ENCODE measurements at places on chromosomes 5 and 9. TPM values are rescaled to one million over a fixed set of nuclear protein-coding genes. Genes with fewer than 3 reads are reported as not detected.

DNA sequence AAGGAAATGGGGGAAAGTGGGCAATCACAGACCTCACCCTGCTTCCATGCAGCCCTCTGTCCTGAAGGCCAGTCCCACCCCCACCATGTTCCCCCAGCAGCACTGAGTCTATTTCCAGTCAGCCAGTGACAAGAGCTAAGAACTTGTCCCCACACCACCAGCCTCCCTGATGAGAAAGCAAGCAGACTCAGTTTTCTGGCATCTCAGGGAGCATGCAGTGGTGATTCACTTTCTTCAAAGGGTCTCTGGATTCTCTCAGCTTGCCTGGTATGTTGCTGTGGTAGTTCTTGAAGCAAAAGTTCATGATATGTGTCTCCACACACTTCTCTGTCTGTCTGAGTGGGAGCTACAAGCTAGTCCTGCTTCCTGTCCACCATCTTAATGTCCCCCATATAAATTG is 799.9 kb upstream of the TYRP1 start:
- DNase-seq, result no peak

UAP1L1 gene
- 3.7 TPM for total RNA-seq

GRCh38 chr9:93128011-93128714 is 5.9 kb downstream of the NINJ1 start:
- no peak for DNase-seq

DNA sequence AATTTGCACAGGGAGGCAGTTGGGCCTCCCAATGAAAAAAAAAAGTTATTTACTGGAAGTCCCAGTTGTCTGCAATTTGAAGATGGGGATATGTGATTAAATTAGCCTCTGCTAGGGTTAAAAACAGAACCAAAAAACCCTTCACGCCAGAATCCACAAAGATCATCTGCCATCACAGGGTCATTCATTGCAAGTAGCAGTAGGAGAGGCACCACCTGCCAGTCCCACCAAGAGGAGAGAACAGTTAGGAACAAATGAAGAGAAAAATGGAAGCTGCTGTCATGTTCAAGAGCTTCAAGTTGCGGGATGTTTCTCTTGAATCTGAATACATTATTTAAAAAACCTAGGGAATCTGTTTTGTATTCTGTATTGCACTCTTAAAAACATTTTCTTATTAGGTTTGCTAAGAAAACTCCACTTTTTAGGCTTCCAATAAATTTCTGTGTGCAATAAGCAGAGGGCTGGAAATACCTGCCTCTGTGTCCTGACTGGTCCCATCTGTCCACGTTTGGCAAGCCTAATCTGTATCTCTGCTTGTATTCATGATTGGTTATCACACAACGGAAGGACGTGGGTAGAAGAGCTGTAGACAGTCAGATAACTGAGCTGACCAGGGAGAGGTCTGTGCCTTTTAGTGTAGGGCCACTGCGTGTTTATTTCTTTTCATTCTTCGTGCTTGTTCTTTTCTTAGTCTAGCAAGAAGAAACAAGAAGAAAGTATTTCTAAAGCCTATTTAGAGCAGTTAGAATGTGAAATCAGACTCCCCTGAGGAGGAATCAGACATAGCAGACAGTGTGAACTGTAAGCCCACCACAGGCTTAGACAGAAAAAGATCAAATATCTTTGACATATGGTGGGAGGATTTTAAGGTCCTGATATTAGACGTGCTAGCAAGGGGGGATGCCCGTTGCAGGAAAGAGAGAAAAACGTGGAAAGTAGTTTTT is 630.6 kb upstream of the SEMA6A start:
- no peak for DNase-seq

GRCh38 chr5:142087920-142088679 is 20.5 kb upstream of the NDFIP1 start:
- DNase-seq, result no peak

Measured in HT-29 (cell line).